IMR-90 (cell line): ENCODE measurements at places on chromosomes 4 and X. TPM values are rescaled to one million over a fixed set of nuclear protein-coding genes. Genes with fewer than 3 reads are reported as not detected.

EMCN gene
- polyA plus RNA-seq, result not detected in 2 replicates

AFP gene
- polyA plus RNA-seq, result 0.52 and 0.87 TPM in 2 replicates

CT45A3 gene
- polyA plus RNA-seq, result not detected in 2 replicates

PPEF1 gene
- polyA plus RNA-seq, result not detected in 2 replicates

GYG2 gene
- 8.2 and 9.6 TPM in 2 replicates for polyA plus RNA-seq

DNA sequence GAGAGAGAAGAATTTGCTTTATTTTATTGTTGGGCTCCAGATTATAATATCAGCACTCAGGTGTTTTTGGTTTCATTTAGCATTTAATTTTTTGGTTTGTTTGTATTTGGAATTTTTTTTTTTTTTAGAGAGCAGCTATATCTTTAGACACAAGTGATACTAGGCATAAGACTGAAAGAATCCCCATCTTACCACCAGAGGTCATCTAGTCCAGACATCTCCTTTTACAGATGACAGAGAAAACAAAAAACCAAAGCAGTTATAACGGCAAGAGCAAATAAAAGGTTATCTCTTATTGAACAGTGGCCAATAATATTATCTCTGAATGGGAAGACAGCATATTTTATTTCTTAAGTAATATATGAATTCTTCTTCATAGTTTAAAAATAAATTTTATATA is 22.8 kb downstream of the USP38 start:
- peak; percentile 50 for DNase-seq

DNA sequence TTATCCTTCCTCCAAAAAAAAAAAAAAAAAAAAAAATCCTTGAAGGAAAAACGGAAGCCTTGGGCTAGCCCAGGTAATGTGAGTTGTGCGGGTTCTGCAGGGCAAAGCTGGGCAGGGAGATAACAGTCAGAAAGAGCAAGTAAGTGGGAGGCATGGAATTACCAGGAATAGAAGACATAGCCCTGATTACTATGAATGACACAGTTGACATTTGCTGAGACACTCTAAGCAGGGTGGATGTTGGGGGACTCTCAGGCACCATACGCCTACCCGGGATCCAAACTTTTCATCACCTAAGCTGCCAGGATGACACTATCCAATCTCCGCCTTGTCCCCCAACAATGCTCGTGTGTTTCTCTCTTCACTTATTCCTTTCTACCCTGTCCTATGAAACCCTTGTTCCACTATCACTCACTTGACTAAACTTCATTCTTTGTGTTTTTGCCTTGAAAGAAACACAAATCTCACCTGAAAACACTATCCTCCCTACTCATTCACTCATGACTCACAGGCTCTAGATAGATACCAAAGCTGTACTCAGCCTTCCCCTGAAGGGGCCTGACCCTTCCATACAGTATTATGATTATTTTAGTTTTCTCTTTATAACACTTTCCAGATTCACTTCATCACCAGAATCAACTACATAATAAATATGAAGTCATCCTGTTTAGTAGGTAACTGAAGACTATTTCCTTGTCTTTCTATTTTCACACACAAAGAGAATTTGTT is 158.4 kb downstream of the INPP4B start:
- DNase-seq, result no peak

DNA sequence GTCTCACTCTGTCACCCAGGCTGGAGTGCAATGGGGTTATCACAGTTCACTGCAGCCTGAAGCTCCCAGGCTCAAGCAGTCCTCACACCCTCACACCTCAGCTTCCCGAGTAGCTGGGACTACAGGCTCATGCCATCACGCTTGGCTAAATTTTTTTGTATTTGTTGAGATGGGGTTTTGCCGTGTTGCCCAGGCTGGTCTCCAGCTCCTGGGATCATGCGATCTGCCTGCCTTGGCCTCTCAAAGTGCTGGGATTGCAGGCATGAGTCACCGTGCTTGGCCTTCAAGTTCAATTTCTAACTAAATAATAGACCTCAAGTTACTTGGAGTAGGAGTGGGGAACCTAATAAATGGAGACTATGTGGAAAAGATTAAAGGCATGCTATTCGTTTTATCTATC is 48.9 kb downstream of the MND1 start:
- peak; percentile 85 for DNase-seq

GRCh38 chrX:53631156-53631555 is 55.4 kb downstream of the HUWE1 start:
- DNase-seq, result peak; percentile 41

DNA sequence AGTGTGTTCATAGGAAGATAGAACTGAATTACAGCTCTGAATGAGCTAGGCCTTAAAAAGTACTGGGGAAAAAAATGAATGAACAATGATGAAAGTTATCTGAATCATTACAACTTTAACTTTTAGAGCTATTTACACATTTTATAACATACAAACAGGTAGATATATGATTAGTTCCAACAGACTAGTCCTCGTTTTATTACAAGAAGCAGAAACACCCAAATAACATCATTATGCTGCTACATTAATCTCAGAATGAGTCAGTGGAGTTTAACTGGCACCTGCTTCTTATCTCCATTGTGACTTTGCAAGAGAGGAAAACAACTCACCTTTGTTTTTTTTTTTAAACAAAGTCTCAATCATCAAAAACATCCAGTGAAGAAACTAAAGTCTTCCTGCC is 15.2 kb downstream of the ATP8A1 start:
- no peak for DNase-seq

DNA sequence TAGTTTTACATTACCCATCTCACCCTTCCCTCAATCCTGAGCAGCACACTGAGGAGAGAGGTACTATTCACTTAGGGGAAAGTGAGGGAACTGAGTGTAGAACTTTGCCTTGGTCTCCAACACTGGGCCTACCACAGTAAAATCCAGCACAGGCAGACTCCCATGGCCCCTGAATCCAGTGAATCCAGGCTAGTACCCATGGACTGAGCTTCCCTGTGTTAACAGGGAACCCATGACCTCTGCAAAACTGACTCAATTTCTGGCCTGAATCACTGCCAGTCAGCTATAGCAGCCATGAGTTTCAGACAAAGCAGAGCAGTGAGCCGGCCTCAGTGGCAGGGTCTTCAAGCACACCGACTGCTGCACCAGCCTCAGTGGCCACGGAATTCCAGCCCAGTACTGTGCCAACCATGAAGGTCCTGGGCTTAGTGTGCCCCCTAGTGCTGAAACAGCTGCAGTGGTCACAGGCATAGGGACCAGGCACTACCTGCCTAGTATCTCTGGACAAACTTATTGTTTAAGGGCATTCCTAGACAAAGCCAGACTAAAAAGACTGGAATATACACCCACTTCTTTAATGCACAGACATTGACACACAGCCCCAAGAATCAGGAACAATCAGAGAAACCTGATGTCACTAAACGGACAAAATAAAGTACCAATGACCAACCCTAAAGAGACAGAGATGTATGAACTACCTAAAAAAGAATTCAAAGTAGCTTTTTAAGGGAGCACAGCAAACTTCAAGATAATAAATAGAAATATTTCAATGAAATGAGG is 127.4 kb upstream of the RPL34 start:
- peak; percentile 11 for DNase-seq

DNA sequence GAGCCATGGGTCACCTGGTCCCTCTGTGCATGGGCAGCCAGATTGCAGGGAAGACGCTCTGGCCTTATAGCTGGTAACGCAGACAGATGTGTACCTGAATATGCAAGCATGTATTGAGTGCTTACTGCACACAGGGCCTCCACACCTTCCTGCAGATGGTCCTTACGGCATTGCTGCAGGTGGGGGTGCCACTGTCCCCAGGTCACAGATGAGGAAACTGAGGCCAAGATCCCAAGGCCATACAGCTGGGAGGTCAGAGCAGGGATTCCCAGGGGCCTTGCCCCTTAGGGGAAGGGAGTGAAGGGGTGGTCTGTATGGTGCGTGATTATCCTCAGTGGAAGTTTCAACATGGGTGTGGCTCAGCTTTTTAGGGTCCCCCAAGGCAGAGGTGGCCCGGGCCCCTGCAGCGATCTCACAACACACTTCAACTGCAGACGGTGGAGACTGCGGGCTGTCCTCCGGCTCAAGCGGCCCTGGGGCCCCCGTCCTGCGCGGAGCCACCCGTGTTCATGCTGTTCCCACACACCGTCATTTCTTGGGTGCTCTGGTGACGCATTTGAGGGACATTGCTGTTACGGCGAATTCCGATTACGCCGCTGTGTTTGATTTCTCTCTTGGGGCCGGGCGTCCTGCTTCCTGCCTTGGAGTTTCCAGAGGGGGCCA is 8.1 kb downstream of the DOK7 start:
- DNase-seq, result no peak

- no peak for DNase-seq
Measured at GRCh38 chrX:19955306-19955705, 35.6 kb downstream of the BCLAF3 start.

DNA sequence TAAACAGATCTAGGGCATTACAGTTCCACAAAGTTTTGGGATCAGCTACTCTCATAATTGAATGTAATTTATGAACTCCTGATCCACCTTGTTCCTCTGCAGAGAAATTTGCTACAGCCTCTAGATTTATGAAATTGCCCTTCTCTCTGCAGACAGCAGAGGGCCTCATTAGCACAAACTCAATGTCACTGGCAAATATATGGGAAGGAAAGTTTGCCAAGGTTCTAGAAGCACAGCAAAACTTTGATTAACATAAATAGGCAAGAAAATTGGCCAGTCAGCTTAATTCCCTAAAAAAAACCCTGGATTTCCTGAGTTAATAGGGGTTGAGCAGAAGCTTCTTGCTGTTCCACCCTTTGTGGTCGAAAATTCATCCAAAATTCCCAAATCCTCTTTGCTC is 31.5 kb downstream of the PRPS1 start:
- DNase-seq, result peak; percentile 64

GRCh38 chr4:100590325-100590724 is 72.5 kb upstream of the EMCN start:
- DNase-seq, result no peak

- DNase-seq, result no peak
Measured at GRCh38 chr4:104217526-104217925, 277.2 kb downstream of the CXXC4 start.

- no peak for DNase-seq
Measured at GRCh38 chrX:64334467-64334866, 60.8 kb downstream of the MTMR8 start.

DNA sequence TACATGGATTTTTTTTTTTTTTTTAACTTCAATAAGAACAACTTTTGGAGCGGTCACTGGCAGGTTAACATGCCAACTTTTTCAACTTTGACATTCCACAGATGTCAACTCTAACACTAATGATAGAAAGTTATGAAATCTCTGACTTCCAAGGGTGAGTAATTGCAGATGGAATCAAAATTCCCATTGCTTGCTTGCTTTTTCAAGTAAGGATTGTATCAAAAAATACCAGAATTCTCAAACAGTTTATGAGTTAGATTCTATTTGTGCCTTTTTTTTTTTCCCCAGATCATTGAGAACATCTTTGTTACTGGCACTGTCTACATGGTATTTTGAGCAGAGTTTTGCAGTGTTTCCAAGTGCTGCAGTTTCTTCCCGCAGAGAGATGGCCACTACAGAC is 50.3 kb upstream of the OTUD4 start:
- peak; percentile 33 for DNase-seq
